ENCODE measurements at places on chromosomes 3 and 15.

- no peak for DNase-seq
Measured at GRCh38 chr15:69434238-69434637, 18.4 kb upstream of the RPLP1 start.

GRCh38 chr15:34456658-34457057 lies 19.1 kb upstream of the GOLGA8A start:
- DNase-seq, result no peak

- no peak for DNase-seq
Measured at GRCh38 chr3:173411375-173411973, 13.9 kb downstream of the NLGN1 start.

- DNase-seq, result no peak
Measured at GRCh38 chr3:113747283-113748046, 630 bp downstream of the ATP6V1A start.

DNA sequence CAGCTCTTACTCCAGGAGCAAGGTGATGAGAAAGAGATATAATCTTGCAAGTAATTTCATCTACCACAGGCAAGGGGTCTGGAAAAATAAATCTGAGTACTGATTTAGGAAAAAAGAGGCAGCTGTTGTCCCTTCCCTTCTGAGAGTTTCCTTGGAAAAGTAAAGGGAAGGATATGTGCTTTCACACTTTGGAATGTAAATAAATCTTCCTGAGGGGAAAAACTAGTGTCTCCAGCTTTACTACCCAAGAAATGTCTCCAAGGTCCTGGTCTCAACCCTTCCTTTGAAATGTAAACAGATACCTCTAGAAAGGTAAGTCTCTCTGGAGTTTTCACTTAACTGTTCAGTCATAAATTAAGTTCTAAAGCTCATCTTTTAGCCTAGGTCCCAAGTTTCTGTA lies 102.6 kb downstream of the DPH6 start:
- DNase-seq, result no peak

DNA sequence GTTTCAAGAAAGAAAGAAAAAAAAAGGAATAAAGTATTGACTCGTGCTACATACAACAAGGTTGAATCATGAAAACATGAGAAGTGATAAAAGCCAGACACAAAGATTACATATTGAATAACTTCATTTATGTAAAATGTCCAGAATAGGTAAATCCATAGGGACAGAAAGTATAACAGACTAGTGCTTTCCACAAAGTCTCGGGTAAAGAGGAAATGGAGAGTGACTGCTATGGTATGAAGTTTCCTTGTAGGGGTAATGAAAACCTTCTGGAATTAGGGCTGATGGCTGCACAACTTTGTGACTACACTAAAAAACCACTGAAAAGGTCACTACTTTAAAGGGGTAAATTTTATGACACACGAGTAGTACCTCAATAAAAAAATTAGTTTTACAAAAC lies 13.0 kb downstream of the LRRFIP2 start:
- DNase-seq, result no peak

GRCh38 chr3:46628901-46629369 lies 16.6 kb downstream of the FAM240A start:
- no peak for DNase-seq

DNA sequence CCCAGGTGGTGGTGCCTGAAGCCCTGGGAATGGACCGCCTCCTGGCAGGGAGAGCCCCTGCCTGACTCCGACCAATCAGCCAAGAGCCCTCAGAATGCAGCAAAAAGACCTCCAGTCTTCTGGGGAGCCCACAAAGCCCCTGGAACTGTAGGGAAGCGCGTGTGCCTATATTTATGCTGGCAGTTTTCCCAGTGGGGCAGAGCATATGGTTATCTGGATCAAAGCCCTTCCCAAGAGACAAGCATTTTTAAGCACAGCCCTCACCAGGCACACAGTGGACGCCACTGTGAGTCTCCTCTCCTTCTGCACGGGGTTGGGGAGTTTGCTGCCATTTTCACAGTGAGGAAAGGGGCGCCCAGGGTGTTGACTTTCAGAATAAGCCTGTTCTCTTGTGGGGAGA lies 80.9 kb upstream of the RPL32 start:
- no peak for DNase-seq

- DNase-seq, result no peak
Measured at GRCh38 chr3:58507356-58508078, 15.6 kb downstream of the KCTD6 start.

- DNase-seq, result no peak
Measured at GRCh38 chr3:117101697-117102096, 392.1 kb downstream of the TUSC7 start.

- no peak for DNase-seq
Measured at GRCh38 chr15:76183930-76184649, 124.3 kb downstream of the TMEM266 start.

- no peak for DNase-seq
Measured at GRCh38 chr3:9499455-9500107, 54.0 kb downstream of the LHFPL4 start.

DNA sequence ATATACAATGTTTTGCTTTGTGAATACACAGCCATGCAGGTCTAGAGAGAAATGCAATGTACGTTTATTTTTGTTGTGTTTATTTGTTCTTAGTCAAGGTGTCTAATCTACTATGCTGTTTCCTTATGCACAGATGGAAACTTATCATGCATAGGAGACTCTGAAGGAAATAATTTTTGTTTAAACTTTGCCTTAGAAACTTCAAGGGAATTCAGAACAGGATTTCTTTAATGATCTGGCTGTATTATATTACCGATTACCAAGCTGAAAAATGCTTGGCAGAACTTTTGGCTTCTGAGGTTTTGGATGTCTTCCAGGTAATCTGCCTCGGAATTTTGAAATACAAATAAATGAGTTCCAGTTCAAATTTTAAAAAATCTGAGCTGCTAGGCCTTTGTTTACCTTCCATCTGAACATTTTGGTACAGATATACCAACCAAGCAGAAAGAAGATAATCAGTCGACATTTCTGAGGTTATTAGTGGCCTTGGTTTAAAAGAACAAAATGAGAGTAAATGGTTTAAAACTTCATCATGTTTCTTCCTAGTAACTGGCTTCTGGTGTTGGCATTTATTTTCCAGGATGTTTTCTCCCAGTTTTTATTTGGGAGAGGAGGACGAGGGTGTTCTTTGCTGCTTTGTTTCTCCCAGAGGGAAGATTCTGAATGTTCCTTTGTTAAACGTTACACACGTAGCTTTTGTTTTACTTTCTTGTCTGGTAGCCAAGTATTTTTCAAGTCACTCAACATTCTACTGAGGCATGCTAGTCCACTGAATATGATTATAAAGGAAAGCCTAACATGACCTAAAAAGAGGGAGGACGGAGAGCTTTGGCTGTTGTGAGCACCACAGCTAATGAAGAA lies 421.8 kb upstream of the TBL1XR1 start:
- no peak for DNase-seq

DNA sequence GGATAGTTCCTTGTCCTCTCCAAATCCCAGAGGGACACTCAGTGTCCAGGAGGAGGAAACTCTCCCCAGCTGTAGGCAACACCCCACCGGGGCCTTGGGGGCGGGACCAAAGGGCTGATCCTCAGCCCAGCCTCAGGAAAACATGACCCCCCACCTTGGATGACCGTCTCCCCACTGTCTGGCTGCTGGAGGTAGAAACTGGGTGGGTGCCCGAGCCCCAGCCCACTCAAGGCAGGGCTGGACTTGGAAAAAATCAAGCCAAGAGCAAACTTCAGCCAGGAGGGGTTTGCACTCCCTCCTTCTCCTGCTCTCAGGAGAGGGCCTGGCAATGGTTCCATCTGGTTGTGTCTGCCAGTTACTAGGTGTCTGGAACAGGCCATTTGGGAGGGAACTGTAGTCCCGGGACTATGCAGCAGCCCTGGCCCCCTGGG lies 3.6 kb upstream of the RASL12 start:
- DNase-seq, result no peak
